ENCODE measurements at places on chromosomes 2 and 18.
A peak's percentile ranks its signal among the peaks of the same experiment; 100 is the strongest.

DNA sequence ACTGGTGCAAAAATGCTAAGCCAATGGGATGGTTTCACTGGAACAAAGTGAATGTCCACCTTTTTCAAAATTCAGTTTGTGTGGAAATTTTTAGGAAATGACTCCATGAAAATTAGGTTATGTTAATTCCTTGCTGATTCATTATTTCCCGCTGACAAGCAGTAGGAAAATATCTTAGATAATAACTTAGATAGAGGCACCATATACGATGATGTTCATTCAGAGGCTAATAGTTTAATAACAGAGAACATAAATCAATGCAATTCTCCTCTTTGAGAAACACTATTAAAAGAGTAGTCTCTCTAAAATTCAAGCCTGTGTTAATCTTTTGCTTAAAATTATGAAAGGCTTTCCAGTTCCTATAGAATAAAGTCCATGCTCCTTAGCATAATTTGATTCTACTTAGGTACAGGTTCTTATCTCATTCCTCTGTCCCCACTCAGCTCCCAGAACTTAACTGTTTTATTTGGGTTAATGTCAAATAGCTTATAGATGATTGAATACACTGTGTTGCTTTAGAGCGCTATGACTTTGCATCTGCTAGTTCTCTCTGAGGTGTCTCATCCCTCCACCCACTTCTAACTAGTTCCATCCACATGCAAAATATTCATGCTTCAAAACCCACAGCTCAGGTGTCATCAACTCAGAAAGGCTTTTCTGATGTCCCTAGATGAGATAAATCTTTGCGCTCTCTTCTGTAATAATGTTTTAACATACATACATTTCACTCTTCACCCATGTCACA is 503.6 kb downstream of the ERBB4 start:
- DNase-seq = no peak

- DNase-seq = no peak
These were observed 85.9 kb upstream of the ACSL3 start for GRCh38 chr2:222774941-222775340.

- no peak for DNase-seq
These were observed 41.9 kb downstream of the MOCOS start for GRCh38 chr18:36229188-36229587.

GRCh38 chr2:23384551-23385343 is at the start of gene KLHL29:
Gene KLHL29 (plus strand): TSS chr2:23385179. CDS start chr2:23562197, 177,018 bp downstream.
- peak; percentile 35 for DNase-seq

DNA sequence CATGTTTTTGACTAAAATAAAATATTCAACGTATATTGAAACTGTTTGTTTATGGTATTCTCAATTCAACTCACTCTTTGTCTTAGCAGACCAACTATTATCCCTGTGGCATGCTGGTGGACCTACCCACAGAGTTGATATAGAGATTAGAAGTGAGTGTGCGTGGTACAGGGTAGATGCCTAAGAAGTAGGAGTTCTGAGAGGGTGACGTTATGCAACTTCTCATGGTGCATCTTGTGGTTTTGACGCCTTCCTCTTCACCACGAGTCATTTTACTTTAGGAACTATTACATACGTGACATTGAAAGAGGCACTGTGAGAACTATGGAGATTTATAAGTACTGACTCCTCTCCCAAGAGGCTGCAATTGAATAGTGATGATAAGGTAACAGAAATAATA is 26.6 kb upstream of the NAPG start:
- DNase-seq = no peak

DNA sequence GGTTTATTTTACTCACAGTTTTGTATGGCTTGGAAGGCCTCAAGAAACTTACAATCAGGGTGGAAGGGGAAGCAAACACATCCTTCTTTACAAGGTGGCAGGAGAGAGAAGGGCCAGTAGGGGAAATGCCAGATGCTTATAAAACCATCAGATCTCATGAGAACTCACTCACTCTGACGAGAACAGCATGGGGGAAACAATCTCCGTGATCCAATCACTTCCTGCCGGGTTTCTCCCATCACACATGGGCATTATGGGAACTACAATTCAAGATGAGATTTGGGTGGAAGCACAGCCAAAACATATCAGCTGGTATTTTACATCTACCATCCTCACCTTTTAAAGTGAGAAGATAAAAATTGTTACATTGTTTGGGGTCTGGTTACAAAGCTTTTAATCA is 427.9 kb upstream of the CDH7 start:
- no peak for DNase-seq

DNA sequence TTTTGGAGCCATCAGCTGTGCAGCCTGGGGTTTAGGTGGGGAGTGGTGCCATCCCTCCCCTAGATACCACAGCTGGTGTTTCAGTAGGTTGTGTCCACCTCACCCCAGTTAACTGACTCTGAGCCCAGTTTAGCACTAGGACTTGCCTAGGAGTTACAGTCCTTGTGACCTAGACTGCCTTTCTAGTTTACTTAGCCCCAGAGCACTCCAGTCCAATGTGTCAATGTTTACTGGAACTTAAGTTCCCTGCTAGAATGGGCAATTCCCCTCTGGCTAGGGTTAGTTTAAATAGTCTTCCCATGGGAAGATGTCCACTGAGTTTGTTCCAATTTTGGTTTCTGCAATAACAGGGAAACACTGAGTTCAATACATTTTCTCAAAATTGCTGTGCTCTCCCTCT is 909.2 kb downstream of the CCDC85A start:
- no peak for DNase-seq

- DNase-seq = no peak
These were observed 466.5 kb downstream of the METTL4 start for GRCh38 chr18:2104620-2105462.

- no peak for DNase-seq
These were observed 245.4 kb downstream of the RAD51AP2 start for GRCh38 chr2:17272652-17273525.

GRCh38 chr2:96103761-96104486 is 12.4 kb downstream of the ADRA2B start:
- no peak for DNase-seq

DNA sequence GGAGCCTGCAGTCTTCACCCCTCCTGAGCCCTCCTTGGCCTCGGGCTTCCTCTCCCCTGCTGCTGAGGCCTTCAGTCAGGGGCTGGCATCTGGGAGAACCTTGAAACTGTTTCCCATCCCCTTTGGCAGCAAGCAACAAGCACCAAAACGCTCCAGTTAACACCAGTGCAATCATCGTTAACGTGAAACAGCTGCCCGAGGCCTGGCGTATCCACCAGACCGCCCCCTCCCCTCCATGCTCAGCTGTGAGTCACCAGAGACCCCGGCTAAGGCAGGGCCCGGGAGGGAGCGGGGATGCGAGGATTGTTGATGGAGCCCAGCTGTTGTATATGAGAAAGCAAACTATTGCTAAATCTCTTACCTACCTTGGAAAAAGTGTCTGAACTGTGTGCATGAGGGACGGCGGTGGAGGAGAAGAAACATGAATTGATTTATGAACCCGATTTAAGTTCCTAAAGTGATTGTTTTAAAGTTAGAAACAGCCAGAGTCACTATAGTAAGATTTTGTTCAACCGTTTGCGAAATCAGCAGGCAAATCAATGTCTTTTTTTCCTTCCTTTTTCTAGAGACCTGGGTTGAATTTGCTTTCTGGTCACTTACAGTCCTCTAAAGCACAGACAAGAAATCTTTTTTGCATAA is 5.2 kb downstream of the ZFP36L2 start:
- no peak for DNase-seq

GRCh38 chr2:60437080-60437696 is 116.3 kb downstream of the BCL11A start:
- DNase-seq = no peak

- no peak for DNase-seq
These were observed 660.7 kb upstream of the RAB6C start for GRCh38 chr2:129318581-129319421.

DNA sequence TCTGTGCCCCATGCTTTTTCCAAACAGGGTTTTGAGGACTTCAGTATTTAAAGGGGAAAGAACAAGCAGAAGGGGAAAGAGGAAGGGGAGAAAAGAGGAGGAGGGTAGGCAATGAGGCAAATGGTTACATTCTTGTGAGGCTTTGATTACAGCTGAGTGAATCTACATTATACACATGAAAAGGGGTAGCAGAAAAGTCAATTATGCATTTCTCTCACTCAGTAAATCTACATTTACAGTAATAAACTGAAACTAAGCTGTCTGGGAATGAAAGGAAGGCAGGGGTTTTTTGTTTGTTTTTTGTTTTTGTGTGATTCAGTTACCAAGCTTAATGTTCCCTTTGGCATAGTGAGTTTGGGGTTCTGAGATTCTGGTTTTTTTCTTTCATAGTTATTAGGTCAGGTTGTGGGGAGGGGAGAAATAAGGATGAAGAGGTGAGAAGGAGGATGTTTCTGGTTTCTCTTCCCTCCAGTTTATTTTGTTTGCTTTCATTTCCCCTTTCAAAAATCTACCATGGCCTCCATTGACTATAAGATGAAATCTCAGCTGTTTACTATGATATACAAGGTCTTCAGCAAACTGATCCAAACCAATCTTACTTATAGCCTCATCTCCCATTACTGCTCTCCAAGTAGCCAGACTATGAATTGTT is 18.7 kb downstream of the C18orf63 start:
- no peak for DNase-seq

DNA sequence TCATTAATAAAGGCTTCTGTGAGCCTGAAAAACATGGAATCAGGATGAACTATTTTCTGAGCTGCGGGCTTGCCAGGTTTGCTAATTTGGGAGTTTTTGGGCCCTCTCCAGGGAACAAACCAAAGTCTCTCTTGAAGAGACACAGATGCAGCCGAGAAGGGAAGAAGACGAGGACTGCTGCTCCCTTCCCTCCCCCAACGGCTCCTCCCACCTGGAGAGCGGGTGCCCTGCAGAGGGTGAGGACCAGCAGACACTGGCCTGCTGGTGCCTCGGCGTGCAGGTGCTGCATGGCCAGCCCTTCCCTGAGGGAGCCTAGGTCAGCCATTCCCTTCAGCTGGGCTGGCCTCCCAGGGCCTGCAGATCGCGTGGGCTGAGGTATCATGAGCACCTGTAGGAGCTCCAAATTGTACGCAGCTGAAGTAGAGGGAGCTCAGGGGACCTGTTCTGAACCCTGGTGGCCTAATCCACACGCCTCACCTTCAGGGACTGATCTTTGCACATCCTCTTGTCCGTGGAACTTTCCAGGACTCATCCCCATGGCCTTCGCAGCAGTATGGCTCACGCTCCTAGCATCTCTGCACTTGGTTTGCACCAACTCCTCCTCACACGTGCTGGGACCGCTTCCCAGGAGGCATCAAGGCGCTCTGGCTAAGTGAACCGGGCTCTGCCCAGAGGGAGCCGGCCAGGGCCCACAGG is 19.5 kb downstream of the EMX1 start:
- DNase-seq = no peak

DNA sequence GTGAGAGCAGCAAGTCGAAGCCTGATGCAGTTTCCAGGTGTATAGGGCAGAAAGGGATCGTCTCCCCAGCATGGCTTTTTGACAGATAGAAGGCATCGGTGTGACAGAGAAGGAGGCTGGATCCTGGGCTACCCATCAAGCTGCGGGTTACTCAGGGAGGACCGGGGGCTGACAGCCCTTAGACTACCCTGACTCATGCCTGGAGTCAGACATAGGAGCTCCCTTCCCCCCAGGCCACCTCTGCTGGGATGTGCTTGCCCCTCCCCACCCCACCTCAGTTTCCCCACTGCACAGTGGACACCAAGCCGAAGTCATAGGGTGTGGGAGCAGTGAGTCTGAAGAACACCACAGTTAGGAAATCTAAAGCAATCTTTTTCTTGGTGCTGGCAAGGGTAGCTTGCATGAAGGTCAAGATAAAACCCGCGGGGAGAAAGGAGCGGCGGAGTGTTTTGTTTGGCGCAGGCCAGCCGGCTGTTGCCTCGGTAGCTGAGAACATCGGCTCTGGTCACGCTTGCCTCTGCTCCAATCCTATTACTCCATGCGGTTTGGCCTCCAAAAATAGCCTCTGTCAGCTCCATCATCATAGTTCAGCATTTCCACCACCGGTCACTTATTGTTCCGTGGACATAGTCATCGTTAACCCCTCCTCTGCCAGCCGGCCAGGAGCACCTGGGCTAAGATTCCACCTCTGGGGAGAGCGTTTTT is 169.2 kb upstream of the GLI2 start:
- no peak for DNase-seq

- DNase-seq = no peak
These were observed 9.3 kb upstream of the TBC1D8 start for GRCh38 chr2:101160454-101160853.

DNA sequence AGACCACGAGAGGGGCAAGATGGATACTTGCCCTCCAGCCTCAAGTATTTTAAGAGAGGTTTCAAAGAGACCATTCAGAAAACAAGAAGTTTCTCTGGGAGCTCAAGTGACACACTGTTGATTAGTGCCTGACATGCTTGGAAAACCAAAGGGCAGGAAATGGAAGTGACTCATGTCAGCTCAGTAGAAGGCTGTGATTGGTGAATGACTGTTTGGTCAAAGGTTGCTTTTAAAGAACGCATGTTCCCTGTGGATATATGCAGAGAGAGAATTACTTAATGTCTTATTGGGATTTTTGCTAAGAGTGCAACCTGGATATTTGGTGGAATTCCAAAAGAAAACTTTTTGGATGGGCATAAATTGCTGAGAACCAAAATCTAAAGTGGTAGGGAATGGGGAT is 549.9 kb downstream of the XIRP2 start:
- no peak for DNase-seq

GRCh38 chr18:46625069-46625468 is 32.0 kb downstream of the LOXHD1 start:
- no peak for DNase-seq

GRCh38 chr2:231552752-231553151 is 22.5 kb upstream of the NMUR1 start:
- no peak for DNase-seq

DNA sequence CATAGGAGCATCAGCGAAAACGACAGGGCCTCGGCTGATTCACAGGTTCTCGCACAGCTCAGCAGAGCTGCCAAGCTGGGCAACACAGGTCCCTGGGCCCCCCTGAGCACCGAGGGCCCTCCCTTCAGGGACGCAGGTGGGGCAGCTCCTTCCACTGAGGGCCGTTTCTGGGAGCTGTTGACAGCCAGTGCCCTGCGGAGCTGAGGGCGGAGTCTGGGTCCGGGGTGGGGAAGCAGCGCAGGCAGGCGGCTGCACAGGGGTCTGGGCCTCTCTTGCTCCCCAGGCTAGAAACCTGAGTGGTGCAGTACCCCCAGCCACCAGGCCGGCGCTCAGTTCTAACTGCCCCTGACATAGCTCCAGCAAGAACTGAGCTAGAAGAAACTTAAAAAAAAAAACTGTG is 65.7 kb downstream of the PXDN start:
- DNase-seq = no peak

GRCh38 chr18:12258719-12259705 is 4.9 kb downstream of the CIDEA start:
- DNase-seq = no peak

Measured in activated CD8-positive, alpha-beta memory T cell treated with anti-CD3 and anti-CD28 coated beads for 4 hours (primary cell).